T-helper 17 cell (primary cell): ENCODE measurements at places on chromosomes 5 and 9. TPM values are rescaled to one million over a fixed set of nuclear protein-coding genes. Genes with fewer than 3 reads are reported as not detected.

The GAS1 gene
- 0.37 TPM for total RNA-seq

The FCN2 gene
- total RNA-seq = not detected

The SPATA31D4 gene
- total RNA-seq = not detected

The CA9 gene
- not detected for total RNA-seq

The GAPT gene
- total RNA-seq = not detected

The ENTPD2 gene
- total RNA-seq = 0.20 TPM

The ITK gene
- 319 TPM for total RNA-seq

The GRIN3A gene
- total RNA-seq = not detected

The TMEM215 gene
- not detected for total RNA-seq

The PLAC8L1 gene
- 0.94 TPM for total RNA-seq

GRCh38 chr5:68465133-68465532 lies 249.6 kb downstream of the PIK3R1 start:
- no peak for DNase-seq
- no peaks in the 10 kb centered on the region for H3K36me3 ChIP-seq
- no peaks in the 10 kb centered on the region for H3K27me3 ChIP-seq
- peaks cover 3% of the 10 kb centered on the region for H3K4me1 ChIP-seq
- no peak overlapping the region for H3K27ac ChIP-seq

GRCh38 chr9:121741228-121741918 lies 89.9 kb downstream of the DAB2IP start:
- peaks cover 30% of the 10 kb centered on the region for H3K27me3 ChIP-seq
- no peak for DNase-seq
- H3K27ac ChIP-seq = no peak overlapping the region
- peaks cover 10% of the 10 kb centered on the region for H3K4me1 ChIP-seq
- H3K36me3 ChIP-seq = no peaks in the 10 kb centered on the region

DNA sequence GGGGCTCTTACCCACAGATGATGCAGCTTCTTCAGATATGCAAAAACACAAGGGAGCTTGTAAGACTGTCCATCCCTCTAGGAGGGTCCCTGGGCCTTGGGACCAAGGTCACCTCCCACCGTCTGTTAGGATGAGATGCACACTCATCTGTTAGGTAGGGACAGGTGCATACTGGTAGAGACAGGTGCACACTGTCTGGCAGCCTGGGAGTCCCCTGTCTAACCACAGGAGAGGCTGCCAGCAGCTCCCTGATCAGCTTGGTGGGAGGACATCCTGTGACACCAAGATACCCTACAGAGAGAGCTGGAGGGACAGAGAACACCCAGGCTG lies 13.2 kb downstream of the TSPAN17 start:
- H3K36me3 ChIP-seq = peaks cover 4% of the 10 kb centered on the region
- peaks cover 15% of the 10 kb centered on the region for H3K27me3 ChIP-seq
- peak overlapping the region; percentile 47 for H3K4me3 ChIP-seq

DNA sequence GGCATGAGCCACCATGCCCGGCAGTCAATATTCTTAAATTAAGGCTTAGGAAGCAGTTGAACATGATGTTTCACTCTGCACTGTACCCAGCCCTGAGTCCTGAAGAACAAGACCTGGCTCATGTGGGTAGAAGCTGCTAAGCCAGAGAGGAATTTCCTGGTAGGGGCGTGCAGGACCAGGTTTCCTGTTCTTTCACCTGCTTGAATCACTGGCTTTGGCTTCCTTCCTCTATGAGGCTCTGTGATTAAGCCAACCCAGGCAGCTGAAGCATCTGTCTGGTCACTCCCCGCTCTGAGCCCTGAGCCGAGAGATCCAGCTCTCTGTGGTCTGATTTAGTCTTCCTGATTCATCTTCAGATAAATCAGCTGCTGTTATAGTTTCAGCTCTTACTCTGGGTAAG lies 29.1 kb downstream of the CFAP77 start:
- H3K27ac ChIP-seq = no peak overlapping the region
- H3K27me3 ChIP-seq = peaks cover 56% of the 10 kb centered on the region
- H3K4me3 ChIP-seq = no peak overlapping the region
- H3K4me1 ChIP-seq = peaks cover 2% of the 10 kb centered on the region

DNA sequence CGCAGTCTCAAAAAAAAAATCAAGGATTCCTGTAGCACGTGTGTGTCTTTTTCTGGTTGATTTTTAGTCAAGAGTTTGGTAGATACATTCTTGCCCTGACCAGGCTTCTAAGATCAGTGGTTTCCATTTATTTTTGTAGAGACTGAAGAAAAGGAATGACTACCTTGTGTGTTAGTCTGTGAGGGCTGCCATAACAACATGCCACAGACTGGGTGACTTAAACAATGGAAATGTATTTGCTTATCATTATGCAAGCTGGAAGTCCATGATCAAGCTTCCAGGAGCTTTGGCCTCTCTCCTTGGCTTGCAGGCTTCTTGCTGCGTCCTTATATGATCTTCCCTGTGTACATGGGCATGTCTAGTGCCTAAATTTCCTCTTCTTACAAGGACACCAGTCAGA lies 127.0 kb downstream of the CCDC192 start:
- peaks cover 19% of the 10 kb centered on the region for H3K27me3 ChIP-seq
- no peaks in the 10 kb centered on the region for H3K4me1 ChIP-seq
- no peak for DNase-seq
- no peak overlapping the region for H3K4me3 ChIP-seq
- no peaks in the 10 kb centered on the region for H3K36me3 ChIP-seq

DNA sequence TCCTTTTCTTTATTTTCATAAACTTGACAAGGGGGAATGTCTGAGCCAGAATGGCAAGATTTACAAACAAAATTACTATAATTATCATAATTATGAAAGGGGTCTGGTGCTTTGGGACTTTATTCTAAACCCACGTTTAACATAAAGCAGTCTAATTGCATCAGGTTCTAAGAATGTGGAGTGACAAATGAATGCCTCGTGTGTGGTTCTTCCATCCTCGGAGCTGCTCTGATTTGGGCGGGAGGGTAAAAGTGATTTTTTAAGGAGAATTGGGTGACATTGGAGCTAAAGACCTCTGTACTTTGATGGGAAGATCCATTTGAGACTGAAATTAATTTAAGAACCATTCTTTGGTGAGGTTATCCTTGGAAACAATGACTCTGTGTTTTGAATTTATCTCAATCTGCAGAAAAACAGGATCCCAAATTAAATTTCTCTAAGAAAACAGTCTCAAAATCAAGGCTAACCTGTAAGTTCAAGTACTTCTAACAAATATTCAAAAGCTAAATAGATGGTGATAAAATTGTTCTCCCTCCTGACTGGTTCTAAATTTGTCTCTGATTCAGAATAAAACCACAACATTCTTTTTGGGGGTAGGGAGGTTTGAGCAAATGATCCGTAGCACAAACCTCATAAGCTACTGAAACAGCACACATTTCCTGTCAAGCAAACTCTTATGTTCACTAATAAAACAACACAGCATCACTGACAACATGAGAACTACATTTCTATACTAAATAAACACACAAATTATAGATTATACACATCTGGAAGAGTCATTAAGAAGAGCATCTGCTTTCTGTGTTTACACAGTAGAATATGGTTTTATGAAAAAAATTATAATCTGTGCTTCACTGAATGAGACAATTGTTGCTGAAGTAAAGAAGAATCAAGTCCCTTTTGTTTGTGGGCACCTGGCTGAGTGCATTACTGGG lies 85.5 kb downstream of the DCP2 start:
- DNase-seq = no peak
- no peaks in the 10 kb centered on the region for H3K27me3 ChIP-seq
- peaks cover 36% of the 10 kb centered on the region for H3K4me1 ChIP-seq
- H3K36me3 ChIP-seq = peaks cover 4% of the 10 kb centered on the region

- H3K27me3 ChIP-seq = no peaks in the 10 kb centered on the region
- H3K4me1 ChIP-seq = peaks cover 3% of the 10 kb centered on the region
- H3K36me3 ChIP-seq = peaks cover 2% of the 10 kb centered on the region
- DNase-seq = no peak
- no peak overlapping the region for H3K4me3 ChIP-seq
- H3K27ac ChIP-seq = no peak overlapping the region
Observed at GRCh38 chr9:1954238-1954637, 60.9 kb upstream of the SMARCA2 start.

- DNase-seq = no peak
- peak overlapping the region; percentile 96 for H3K27ac ChIP-seq
- peak overlapping the region; percentile 97 for H3K4me3 ChIP-seq
- peaks cover 26% of the 10 kb centered on the region for H3K4me1 ChIP-seq
- no peaks in the 10 kb centered on the region for H3K27me3 ChIP-seq
- peaks cover 2% of the 10 kb centered on the region for H3K36me3 ChIP-seq
Observed at GRCh38 chr5:141512911-141513626, 24.2 kb downstream of the PCDHGC5 start.

GRCh38 chr5:19462019-19462418 lies 526.0 kb downstream of the CDH18 start:
- no peak overlapping the region for H3K27ac ChIP-seq
- H3K4me1 ChIP-seq = no peaks in the 10 kb centered on the region
- H3K4me3 ChIP-seq = no peak overlapping the region
- no peaks in the 10 kb centered on the region for H3K36me3 ChIP-seq
- no peak for DNase-seq

- H3K4me1 ChIP-seq = peaks cover 39% of the 10 kb centered on the region
- H3K27me3 ChIP-seq = no peaks in the 10 kb centered on the region
- H3K4me3 ChIP-seq = no peak overlapping the region
- no peak for DNase-seq
- peaks cover 11% of the 10 kb centered on the region for H3K36me3 ChIP-seq
- H3K27ac ChIP-seq = peak overlapping the region; percentile 84
Observed at GRCh38 chr5:43075319-43076293, 35.5 kb upstream of the ANXA2R start.

GRCh38 chr5:84779186-84779585 lies 394.5 kb upstream of the EDIL3 start:
- no peak for DNase-seq
- no peak overlapping the region for H3K4me3 ChIP-seq
- no peaks in the 10 kb centered on the region for H3K36me3 ChIP-seq
- H3K4me1 ChIP-seq = no peaks in the 10 kb centered on the region

DNA sequence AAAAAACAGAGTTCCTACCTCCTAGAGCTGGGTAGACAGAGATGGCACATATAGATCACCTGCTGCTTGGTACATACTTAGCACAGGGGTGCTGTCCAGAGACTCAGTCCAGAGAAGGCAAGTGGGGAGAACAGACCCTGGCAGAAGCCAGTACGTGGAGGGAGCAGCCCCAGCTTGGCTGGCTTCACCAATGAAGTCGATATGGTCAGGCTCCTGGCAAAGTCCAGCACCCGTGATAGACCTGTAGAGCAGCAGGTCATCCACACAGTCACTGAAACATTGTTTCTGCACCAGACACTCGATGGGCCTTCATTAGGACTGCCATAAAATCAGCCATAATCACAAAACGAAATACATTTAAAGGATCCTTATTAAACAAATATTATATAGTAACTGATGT lies 45.8 kb downstream of the WHRN start:
- H3K4me3 ChIP-seq = no peak overlapping the region
- peaks cover 3% of the 10 kb centered on the region for H3K36me3 ChIP-seq
- H3K27ac ChIP-seq = no peak overlapping the region
- DNase-seq = no peak

DNA sequence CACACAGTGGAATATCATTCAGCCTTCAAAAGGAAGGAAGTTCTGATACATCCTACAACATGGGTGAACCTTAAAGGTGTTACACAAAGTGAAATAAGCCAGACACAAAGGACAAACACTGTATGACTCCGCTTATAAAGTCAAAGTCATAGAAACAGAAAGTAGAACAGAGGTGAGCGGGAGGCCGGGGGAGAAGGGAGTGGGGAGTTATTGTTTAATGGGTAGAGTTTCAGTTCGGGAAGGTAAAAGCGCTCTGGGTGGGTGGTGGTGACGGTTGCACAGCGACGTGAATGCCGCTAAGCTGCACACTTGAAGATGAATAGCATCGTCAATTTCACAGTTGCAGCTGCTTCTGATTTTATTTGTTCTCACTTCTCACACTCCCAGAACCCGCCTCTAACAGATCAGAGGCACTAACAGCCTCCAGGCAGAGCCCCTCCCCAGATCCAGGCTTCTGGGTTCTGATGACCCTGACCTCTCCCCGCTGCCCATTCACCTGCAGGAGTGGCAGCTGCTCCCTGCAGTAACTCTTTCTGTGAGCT lies 34.1 kb downstream of the BNIP1 start:
- peaks cover 8% of the 10 kb centered on the region for H3K36me3 ChIP-seq
- H3K27me3 ChIP-seq = peaks cover 5% of the 10 kb centered on the region
- no peak overlapping the region for H3K27ac ChIP-seq
- peaks cover 4% of the 10 kb centered on the region for H3K4me1 ChIP-seq

GRCh38 chr9:5492965-5493678 lies 17.2 kb upstream of the PDCD1LG2 start:
- DNase-seq = no peak
- H3K4me1 ChIP-seq = peaks cover 6% of the 10 kb centered on the region
- no peak overlapping the region for H3K4me3 ChIP-seq
- peak overlapping the region; percentile 67 for H3K27ac ChIP-seq

DNA sequence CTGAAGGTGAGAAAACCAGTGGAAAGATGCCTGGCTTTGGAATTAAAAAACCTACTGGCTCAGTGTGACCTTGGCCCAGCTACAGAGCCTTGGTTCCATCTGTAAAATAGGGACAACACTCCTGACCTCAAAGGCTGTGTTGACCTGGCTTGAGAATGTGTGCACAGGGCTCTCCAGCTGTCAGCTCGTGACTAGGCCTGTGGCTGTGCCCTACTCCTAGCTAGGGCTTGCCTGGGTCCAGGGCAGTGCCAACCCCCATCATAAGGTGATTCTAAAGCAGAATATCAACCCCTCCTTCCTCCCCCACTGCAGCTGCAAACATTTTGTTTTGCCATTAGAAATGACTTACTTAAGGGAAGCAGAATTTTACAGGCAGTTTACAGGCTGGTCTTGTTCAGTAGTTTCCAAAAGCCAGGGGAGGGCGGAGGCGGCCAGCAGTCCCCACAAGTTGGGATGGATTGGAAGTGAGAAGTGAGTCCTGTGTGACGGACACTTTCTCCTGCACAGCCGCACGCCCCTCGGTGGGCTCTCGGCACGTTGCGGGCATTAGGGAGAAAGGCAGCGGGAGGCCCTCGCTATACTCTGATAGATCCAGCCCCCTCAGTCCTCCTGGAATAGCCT lies 7.3 kb downstream of the PITX1 start:
- H3K36me3 ChIP-seq = peaks cover 5% of the 10 kb centered on the region
- H3K4me1 ChIP-seq = peaks cover 16% of the 10 kb centered on the region
- H3K4me3 ChIP-seq = no peak overlapping the region
- H3K27ac ChIP-seq = no peak overlapping the region
- DNase-seq = no peak
- peaks cover 53% of the 10 kb centered on the region for H3K27me3 ChIP-seq

GRCh38 chr5:78690253-78690972 lies 41.8 kb upstream of the LHFPL2 start:
- H3K27ac ChIP-seq = no peak overlapping the region
- H3K27me3 ChIP-seq = peaks cover 8% of the 10 kb centered on the region
- no peak for DNase-seq
- H3K36me3 ChIP-seq = peaks cover 2% of the 10 kb centered on the region
- H3K4me3 ChIP-seq = no peak overlapping the region

GRCh38 chr5:126460459-126460858 lies 37.2 kb downstream of the GRAMD2B start:
- H3K4me1 ChIP-seq = peaks cover 24% of the 10 kb centered on the region
- H3K36me3 ChIP-seq = peaks cover 7% of the 10 kb centered on the region
- no peak overlapping the region for H3K4me3 ChIP-seq
- H3K27ac ChIP-seq = no peak overlapping the region

DNA sequence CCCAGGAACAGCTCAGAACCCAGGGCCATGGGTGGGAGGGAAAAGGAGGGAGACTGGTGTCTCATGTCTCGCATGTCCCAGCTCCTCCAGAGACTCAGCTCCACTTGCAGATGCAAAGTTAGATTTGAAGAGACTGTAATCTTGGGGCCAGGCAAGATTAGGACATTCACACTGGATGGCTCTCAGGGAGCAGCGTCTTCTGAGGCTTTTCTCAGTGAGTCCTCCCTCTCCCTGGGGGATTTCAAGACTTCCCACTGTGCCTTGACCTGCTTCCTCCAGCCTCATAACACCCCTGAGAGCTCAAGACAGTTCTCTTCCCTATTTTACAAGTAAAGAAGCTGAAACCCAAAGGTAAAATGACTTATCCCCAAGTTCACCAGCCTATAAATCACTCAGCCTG lies 10.5 kb upstream of the TCOF1 start:
- peaks cover 13% of the 10 kb centered on the region for H3K27me3 ChIP-seq
- H3K4me3 ChIP-seq = no peak overlapping the region
- no peak overlapping the region for H3K27ac ChIP-seq
- DNase-seq = no peak
